Vagina (tissue), 2 donors: ENCODE measurements at places on chromosomes 7 and 10.

DNA sequence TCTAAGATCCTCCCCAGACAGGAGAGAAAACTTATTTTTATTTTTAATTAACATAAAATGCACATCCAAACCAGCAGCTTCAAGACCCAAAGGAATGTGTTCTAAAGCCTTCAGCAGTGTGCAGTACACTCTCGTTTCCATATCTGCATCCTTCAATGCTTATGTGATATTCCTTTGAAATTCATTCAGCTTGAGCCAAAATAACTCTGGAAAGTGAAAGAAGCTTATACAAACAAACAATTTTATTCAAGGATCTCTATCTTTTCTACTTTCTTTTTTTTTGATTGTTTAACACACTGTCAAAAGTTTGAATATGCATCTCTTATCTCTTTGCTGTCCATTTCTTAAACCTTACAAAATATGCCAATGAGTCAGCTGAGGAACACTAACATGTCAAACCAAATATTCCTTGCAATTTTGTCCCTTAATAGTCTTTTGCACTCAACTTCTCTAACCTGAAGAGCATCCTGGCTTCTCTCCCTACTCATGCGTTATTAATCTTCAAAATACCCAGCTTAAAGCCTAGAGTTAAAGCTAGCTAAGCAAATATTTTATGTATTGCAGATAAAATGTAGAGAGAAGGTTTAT lies 124.3 kb downstream of the THSD7A start:
- no peaks in the 10 kb centered on the region for H3K27me3 ChIP-seq
- no peaks in the 10 kb centered on the region for H3K4me1 ChIP-seq
- no peak overlapping the region for H3K27ac ChIP-seq
- no peak overlapping the region for H3K4me3 ChIP-seq
- no peak for DNase-seq

DNA sequence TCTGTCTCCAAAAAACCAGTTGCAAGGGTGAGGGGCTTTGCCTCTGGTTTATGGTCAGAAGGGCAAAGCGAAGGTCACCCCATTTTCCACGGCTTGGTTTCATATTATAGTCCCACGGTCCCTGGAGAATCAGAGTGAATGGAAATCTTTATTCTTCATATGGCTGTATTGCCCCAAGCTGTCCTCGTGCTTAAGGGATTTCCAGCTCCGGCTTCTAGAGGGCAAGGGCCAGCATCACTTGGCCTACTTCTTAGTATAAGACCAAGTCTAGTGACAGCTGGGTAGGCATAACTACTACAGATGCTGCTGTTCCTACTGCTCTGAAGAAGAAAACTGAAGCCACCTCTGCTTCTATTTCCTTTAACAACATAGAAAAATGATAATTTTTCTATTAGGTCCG lies 63.2 kb downstream of the PARP12 start:
- no peak overlapping the region for H3K27ac ChIP-seq
- DNase-seq, result no peak
- no peaks in the 10 kb centered on the region for H3K36me3 ChIP-seq

DNA sequence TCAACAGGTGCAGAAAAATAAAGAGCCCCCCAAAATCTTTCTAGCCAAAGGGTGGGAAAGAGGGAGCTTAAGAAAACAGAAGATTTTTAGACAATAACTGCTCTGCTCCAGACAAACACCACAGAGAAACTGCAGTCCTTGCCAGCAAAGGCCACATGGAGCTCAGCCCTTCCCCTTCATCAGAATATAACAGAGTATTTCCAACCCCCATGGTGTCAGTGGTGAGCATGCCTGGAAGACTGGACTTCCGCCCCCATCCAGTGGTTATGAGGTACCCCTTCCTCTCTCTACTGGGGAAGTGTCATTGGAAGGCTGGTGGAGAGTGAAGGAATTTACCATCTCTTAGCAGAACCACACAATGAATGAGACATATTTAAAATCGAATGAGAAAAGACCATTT lies 1007.3 kb upstream of the CELF2 start:
- no peak overlapping the region for H3K4me3 ChIP-seq
- DNase-seq, result no peak
- no peaks in the 10 kb centered on the region for H3K4me1 ChIP-seq
- no peaks in the 10 kb centered on the region for H3K27me3 ChIP-seq
- H3K36me3 ChIP-seq, result no peaks in the 10 kb centered on the region

DNA sequence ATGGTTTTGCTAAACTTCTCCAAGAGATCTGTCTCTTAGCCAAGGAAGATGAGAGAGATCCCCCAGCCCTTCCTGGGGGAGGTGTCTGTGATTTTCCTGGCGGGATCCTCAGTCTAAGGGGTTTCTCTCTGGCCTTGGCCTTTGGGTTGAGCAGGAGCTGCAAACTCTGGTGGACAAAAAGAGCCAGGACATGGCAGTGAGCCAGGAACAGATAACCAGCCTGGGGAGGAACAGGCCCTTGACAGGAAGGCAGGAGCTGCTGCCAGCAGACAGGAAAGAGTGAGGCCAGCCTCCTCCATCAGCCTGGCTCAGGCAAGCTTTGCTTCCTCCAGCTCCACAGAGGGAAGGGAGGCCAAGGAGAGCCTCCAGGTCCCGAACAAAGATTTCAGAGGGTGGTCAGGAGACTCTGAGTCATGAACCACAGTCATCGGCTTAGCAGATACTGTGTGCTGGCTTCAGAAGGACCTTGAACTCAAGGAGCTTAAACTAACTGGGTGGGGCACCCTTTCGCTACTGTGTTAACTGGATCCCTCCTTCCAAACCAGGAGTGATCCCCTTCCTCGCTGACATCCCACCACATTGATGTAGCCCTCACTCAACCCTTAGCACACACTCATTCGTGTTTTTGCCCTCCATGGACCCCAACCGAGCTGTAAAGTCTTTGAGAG lies 34.7 kb downstream of the DDIT4 start:
- H3K27ac ChIP-seq, result peak overlapping the region; percentile 64
- H3K36me3 ChIP-seq, result no peaks in the 10 kb centered on the region
- H3K4me1 ChIP-seq, result peaks cover 32% of the 10 kb centered on the region
- no peaks in the 10 kb centered on the region for H3K27me3 ChIP-seq
- H3K4me3 ChIP-seq, result no peak overlapping the region

DNA sequence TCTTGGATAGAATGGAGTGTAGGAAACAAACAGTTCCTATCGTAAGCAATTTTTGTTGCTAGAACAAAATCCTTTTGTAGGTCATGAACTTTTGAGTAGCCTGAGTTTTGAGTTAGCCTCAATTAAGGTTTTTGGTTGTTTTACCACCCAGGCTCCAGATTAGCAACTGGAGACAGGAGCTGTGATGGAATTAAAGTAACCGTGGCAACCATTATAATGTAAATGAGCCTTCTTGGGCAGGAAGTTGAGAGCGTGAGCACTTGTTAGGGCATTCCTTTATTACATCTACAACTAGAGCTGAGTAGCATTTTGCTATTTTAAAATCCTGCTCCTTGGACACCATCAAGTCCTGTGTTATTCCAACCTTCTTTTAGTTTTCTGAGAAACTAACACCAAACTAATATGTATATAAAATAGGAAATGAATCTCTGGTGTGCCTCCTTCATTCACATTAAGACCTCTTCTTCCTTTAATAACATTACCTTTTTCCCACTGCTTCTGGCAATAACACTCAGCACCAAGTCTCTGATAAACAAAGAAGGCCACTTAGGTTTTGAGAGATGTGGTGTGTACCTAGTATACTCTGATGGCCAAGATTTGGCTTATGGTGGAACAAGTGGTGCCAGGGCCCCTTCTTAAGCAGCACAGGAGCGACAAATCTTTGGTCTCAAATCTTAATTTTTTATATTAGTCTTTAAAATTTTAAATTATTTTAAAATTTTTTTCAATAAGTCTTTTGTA lies 34.0 kb downstream of the AHCYL2 start:
- H3K4me1 ChIP-seq, result no peaks in the 10 kb centered on the region
- H3K36me3 ChIP-seq, result no peaks in the 10 kb centered on the region
- H3K27me3 ChIP-seq, result no peaks in the 10 kb centered on the region
- no peak for DNase-seq

DNA sequence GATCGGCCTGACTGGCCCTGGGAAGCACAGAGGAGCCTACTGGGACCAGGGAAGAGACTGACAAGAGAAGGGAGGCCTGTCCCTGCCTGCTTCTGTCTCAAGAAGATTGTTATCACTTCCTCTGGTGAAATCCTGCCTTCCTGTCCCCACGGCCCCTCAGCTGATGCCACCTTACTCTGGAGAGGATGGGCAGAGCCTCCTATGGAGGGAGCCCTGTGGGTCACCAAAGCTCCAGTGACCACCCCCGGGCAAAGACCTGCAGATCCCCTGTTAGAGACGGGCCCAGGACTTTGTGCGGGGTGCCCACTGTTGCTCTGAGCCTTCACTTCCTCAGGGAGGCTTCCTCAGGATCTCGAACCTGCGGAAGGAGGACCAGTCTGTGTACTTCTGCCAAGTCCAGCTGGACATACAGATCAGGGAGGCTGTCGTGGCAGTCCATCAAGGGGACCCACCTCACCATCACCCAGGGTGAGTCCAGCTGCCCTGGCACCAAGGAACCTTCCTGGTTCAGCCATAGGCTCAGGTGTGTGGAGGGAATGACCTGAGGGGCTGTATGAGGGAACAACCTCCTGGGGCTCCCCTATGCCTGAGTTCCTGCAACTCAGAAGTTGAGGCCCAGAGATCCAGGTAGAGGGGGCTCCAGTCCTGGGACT lies 1.4 kb upstream of the PILRB start:
- no peaks in the 10 kb centered on the region for H3K36me3 ChIP-seq
- H3K4me3 ChIP-seq, result no peak overlapping the region
- no peaks in the 10 kb centered on the region for H3K4me1 ChIP-seq
- DNase-seq, result no peak
- no peaks in the 10 kb centered on the region for H3K27me3 ChIP-seq

- H3K36me3 ChIP-seq, result no peaks in the 10 kb centered on the region
- DNase-seq, result no peak
- H3K27ac ChIP-seq, result no peak overlapping the region
- H3K4me1 ChIP-seq, result peaks cover 28% of the 10 kb centered on the region
These were observed 132.7 kb downstream of the NEURL1 start for GRCh38 chr10:103626178-103626577.

- no peaks in the 10 kb centered on the region for H3K27me3 ChIP-seq
- no peak for DNase-seq
- no peak overlapping the region for H3K27ac ChIP-seq
- no peak overlapping the region for H3K4me3 ChIP-seq
- no peaks in the 10 kb centered on the region for H3K36me3 ChIP-seq
These were observed 8.4 kb upstream of the LGI1 start for GRCh38 chr10:93749218-93749799.

DNA sequence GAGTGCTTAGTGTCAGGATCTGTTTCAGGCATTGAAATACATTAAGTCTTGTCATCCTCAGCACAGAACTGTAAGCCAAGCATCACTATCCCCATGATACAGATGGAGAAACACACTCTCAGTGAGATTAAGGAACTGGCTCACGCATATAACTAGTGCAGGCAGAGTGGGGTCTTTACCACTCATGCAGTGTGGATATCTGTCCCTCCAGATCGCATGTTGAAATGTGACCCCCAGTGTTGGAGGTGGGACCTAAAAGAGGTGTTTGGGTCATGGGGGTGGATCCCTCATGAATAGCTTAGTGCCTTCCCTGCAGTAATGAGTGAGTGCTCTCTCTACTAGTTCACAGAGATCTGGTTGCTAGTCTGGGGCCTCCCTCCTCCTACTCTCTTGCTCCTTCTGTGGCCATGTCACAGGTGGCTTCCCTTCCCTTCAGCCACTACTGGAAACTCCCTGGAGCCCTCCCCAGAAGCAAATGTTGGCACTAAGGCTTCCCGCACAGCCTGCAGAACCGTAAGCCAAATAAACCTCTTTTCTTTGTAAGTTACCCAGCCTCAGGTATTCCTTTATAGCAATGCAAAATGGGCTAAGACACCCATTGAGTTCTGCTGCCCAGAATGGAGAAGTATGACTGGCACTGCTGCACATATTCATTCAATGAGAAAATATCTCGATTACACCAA lies 31.8 kb upstream of the MSMB start:
- no peak overlapping the region for H3K4me3 ChIP-seq
- H3K4me1 ChIP-seq, result no peaks in the 10 kb centered on the region
- no peak for DNase-seq

GRCh38 chr7:16266877-16267276 lies 154.5 kb downstream of the CRPPA start:
- no peak overlapping the region for H3K27ac ChIP-seq
- DNase-seq, result no peak
- no peak overlapping the region for H3K4me3 ChIP-seq
- H3K4me1 ChIP-seq, result no peaks in the 10 kb centered on the region
- H3K27me3 ChIP-seq, result no peaks in the 10 kb centered on the region
- no peaks in the 10 kb centered on the region for H3K36me3 ChIP-seq

GRCh38 chr10:5387169-5387568 lies 17.5 kb downstream of the TUBAL3 start:
- H3K4me3 ChIP-seq, result no peak overlapping the region
- H3K27me3 ChIP-seq, result no peaks in the 10 kb centered on the region
- no peaks in the 10 kb centered on the region for H3K4me1 ChIP-seq
- no peak overlapping the region for H3K27ac ChIP-seq
- H3K36me3 ChIP-seq, result no peaks in the 10 kb centered on the region
